ENCODE measurements at places on chromosomes 2 and 18.

DNA sequence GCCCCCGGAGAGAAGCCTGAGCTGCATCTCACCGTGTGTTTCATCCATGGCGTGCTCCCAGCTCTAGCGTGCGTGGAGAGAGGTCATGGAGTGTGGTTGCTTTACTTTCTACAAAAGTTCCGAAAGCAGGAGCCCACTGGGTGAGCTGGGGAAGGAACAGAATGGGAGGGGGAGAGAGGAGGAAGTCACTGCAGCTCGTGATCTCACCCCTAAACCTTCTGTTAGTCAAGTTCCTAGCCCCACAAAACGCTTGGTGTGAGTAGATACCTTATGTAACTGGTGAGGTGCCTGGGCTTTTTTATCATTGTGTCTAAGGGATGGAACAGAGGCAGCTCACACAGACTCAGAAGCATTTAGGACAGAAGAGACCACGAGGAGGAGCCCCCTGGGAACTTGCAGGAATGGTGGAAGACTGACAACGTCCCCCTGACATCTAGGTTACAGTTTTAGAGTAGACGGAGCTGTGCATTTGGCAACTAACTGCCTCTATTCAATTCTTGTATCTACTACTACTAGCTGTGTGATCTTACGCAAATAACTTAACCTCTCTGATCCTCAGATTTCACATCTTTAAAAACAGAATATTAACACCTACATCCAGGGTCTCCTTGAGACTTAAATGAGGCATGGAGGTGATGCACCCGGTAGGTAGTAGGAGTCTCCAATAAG lies 123.3 kb downstream of the ARL4C start:
- DNase-seq, result no peak

- no peak for DNase-seq
These were observed 22.1 kb upstream of the IGFBP5 start for GRCh38 chr2:216717491-216717901.

- DNase-seq, result no peak
These were observed 45.1 kb upstream of the ATP6V1B1 start for GRCh38 chr2:70890469-70891065.

DNA sequence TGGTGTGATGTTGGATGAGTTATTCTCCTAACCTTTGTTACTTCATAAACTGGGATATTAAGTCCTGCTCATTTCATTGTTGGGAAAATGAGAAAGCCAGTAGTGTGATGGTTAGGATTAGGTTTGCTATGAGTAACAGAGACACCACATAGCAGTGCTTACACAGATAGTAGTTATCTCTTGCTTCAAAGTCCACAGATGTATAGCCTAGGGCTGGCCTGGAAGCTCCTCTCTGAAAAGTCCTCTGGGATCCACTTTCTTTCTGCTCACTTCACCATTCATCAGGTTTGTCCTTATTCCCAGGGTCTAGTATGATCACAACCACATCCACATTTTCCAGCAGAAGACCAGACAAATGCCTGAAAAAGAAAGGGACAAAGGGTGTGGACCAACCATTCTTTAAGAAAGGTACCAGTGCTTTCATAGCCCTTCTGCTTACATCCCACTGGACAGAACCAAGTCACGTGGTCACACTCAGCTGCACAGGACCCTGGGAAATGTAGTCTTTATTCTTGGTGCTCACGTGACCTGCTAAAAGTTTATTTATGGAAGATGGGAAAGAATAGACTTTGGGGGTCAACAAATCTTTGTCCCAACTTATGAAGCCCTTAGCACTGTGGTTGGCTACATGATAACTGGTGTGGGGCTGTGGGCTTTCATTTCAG lies 108.9 kb downstream of the INSIG2 start:
- DNase-seq, result no peak

- DNase-seq, result no peak
These were observed 43.0 kb downstream of the WDSUB1 start for GRCh38 chr2:159243529-159243928.

DNA sequence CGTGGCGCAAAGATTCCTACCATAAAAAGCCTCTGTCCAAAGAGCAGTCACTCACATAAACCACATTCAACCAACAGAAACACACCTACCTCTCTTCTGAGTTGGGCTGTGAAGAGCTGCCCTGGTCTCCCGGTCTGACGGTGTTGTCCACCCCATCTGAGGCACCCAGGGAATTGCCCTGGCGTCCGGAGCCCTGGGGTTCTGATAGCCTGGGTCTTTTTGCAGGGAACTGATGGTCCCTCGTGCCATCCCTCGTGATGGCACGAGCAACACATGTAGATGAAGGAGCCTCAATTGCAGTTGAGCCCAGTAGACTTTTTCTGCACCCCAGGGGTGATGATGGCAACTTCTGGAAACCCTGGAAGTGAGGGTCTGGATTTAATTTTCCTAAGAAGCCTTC lies 13.8 kb downstream of the HJURP start:
- no peak for DNase-seq

GRCh38 chr2:196073521-196073920 lies 4.9 kb upstream of the DNAH7 start:
- DNase-seq, result no peak

DNA sequence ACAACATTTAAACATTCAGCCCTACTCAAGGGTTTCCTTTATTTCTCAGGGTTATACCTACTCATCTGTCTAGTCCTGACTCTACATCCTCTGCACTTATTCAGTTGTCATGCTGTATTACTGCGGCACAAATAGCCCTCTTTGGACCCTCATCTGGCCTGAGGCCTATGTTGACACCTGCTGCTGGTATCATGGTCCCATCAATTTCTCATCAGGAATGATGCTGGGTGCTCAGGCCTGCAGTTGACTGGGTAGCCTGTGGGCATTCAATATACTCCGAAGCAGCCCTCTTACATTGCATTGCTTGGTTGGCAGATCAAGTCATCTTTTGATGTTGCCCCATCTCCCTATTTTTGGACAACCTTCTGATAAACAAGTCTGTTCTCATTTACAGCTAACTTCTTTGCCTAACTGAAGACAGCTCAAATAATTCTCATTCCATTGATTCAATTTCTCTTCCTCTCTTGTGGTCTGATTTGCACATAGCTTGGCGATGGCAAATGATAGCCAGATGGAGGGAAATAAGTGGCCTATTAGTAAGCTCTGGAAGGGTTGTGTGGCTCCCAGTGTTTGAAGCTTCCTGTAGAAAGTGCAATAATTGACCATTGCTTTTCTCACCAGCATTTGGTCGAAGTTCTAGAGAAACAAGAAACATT lies 19.1 kb upstream of the MC4R start:
- no peak for DNase-seq
